Stimulated activated CD8-positive, alpha-beta memory T cell treated with anti-CD3 and anti-CD28 coated beads, Interleukin-15, amount 100 ng/mL, for 4 hours (primary cell): ENCODE measurements at places on chromosomes 3 and 15.

DNA sequence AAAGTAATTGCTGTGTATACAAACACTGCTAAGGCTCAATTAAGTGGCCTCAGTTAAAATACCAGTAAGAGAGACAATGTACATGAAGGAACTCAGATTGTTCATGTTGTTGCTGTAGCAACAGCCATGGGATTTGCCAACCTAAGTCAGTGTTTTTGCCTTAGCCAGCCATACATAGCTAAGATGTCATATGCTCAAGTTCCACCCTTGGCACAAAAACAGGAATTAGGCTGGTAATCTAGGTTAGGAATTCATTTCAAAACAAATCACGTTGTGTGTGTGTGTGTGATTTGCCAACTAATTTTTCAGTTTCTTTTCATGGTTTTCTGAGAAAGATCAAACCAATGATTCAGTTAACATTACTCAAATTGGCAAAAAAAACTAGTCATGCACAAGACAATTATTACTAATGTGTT is 143.7 kb upstream of the KCNMB2 start:
- no peak for DNase-seq

GRCh38 chr3:8938021-8938420 is 25.3 kb downstream of the RAD18 start:
- no peak for DNase-seq

DNA sequence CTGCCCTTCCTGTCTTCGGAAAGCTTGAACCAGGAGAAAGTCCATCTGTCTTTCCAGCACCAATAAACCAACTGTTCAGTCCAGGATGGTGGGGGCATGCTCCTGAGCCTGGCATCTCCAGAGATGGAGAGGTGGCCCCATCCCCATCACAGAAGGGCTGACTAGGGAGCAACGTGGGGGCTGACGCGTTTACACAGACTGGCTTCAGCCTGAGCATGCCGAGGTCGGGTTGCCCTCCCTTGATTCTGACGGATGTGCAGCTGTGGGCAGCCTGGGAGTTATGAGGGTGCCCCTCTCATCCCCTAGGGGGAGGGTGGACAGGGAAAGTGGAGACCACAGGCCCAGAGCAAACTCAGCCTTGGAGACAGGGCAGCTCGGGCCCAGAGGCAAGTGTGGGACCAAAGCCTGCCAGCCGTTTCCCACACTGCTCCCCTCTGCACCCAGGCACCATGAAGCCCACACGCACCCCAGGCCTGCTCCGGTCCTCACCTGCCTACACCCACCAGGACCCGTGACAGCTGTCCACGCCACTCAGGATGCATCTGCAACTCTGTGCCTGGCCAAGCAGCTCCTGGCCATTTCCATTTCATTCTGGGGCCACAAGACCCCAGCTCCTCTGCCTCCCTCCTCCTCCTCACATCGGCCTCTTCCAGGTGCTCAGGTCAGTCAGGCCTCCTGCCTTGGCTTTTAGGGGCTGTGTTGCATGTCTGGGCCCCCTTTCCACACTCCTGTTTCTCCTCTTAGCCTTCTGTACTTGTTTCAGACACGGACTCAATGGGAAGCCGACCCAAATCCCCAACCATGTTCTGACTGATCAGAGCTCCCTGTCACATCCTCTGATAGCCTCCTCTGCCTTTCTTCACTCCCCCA is 48.2 kb upstream of the SLC41A3 start:
- DNase-seq = no peak

DNA sequence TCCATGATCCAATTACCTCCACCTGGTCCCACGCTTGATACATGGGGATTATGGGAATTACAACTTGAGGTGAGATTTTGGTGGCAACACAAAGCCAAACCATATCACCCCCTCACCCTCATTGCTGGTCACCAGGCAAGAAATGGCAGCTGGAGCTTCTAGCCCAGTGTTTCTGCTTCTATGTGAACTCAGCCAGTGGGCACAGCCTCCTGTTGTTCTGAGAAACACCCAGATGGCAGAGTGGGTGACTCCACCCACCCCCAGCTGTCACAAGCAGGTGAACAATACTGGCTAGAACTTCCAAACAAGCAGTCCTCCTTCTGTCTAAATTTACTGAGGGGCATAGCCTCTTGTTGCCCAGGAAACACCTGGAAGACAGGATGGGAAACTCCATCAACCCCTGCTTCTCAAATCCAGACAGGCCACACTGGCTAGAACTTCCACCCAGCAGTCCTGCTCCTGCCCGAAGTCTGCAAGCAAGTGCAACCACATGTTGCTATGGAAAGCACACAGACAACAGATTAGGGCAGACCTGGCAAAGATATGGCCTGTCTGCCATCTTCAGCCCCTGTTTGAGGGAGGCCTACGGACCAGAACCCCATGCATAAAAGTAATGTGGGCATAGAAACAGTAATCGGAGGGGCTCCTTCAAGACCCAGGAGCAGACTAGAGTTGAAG is 114.1 kb downstream of the DTWD1 start:
- no peak for DNase-seq

DNA sequence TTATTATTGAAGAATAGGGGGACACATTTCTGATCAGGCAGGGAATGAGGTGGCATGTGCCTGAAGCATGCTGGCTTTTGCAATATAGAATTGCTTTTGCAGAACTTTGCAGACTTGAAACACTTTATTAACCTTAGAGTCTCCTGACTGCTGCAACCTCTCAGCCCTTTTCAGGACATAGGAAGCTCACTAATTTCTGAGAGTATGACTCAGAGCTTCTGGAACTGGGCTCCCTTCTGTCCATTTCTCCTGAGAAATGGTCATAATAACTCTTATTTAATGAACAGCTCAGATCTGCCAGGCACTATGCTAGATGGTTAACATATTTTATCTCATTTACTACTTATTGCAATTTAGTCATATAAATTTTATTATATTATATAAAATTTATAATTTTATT is 38.6 kb upstream of the DGKG start:
- DNase-seq = no peak

GRCh38 chr3:132342183-132342582 is 25.0 kb downstream of the ACP3 start:
- DNase-seq = no peak

DNA sequence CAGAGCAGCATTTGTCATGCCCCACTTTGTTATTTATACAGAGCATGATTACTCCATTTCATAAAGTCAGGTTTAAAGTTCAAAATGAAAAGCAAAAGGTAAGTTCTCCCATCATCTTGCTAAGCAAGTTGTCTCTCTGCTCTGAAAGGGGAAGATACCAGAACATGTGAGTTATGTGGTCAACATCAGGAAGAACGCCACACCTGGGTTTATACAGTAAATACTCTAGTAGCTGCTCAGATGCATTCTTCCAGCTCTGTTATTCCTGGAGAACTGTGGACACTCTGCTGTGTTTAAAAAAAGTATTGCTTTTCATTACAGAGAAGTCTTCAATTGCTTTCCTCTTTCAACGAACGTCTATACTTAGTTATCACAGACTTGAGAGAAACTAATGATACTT is 145.7 kb downstream of the PLCL2 start:
- DNase-seq = no peak

DNA sequence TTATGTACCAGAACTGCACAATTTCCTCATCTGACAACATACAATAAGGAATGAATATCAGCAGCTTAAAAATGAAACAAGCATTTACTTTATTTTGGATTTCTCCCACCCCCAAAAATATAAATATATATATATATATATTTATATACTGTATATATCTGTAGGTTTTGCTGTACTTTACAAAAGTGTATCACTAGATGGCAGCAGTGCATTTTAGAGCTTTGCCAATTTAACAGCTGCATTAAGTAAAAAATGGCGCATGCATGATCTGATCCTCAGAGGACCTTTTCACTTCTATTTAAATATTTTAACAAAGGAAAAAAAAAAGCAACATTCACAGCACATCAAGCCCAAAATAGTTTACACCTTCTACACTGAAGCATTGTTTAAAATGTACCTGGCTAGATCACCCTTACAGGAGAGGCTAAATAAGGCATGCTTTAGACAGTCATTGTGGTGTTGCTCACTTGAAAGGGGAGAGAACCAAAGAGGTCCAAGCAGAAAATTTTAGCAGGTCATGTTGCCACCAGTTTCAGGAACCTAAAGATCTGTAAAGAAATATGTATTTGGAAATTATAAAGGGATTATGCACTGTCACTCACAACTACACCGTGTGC is 72.6 kb downstream of the NPTN start:
- DNase-seq = no peak

DNA sequence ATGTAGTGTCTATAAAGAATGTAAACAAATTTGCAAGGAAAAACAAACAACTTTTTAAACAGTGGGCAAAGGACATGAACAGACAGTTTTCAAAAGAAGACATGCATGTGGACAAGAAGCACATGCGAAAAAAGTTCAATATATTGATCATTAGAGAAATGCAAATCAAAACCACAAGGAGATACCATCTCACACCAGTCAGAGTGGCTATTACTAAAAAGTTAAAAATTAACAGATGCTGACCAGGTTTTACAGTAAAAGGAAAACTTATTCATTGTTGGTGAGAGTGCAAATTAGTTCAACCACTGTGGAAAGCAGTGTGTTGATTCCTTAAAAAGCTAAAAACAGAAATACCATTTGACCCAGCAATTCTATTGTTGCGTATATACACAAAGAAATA is 47.1 kb upstream of the LSAMP start:
- DNase-seq = no peak

GRCh38 chr3:54345847-54346375 is 223.6 kb downstream of the CACNA2D3 start:
- DNase-seq = no peak

DNA sequence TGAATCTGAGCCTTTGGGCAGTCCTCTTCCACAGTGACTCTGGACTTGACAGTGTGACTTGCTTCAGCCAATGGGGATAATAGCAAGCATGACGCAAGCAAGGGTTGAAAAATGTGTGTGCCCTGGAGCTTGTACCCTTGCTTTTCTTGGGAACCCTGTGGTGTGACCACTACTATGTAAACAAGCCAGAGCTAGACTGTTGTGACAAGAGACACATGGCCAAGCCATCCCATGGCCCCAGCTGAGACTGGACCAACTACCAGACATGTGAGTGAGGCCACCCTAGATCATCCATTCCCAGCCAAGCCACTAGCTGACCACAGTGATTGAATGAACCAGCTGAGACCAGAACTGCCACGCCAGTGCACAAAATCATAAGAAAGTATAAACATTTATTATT is 11.8 kb downstream of the MYO1E start:
- no peak for DNase-seq

- DNase-seq = no peak
These were observed 83.3 kb downstream of the TMCO5A start for GRCh38 chr15:38017721-38018120.
